Lower leg skin (tissue), 4 donors: ENCODE measurements at places on chromosomes 16 and 17. TPM values are rescaled to one million over a fixed set of nuclear protein-coding genes. Genes with fewer than 3 reads are reported as not detected.

CDRT15L2 gene
- total RNA-seq, result not detected

MFAP4 gene
- total RNA-seq, result 11.1 TPM

NPIPA5 gene
- total RNA-seq, result 2.5 TPM

TPPP3 gene
- total RNA-seq, result 118 TPM

RDM1 gene
- total RNA-seq, result not detected

KRTAP4-5 gene
- 0.34 TPM for total RNA-seq

DNA sequence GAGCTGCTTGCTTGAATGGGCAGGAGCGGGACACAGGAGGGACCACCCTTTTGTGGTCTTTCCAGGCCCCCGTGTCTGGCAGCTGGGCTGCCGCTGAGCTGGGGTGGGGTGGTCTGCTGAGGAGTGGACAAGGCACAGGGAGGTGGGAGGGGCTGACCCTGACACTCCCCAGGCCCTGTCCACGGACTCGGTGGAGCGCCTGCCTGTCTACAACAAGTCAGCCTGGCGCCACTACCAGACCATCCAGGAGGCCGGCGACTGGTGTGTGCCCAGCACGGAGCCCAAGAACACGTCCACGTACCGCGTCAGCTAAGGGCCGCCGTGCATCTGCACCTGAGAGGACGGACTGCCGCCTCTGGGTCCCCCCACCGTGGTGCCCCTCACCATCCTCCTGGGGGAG, 14.6 kb downstream of the PDK2 start:
- no peak for DNase-seq

- peak; percentile 94 for DNase-seq
Measured at GRCh38 chr17:41965694-41966462, 717 bp upstream of the CNP start.

DNA sequence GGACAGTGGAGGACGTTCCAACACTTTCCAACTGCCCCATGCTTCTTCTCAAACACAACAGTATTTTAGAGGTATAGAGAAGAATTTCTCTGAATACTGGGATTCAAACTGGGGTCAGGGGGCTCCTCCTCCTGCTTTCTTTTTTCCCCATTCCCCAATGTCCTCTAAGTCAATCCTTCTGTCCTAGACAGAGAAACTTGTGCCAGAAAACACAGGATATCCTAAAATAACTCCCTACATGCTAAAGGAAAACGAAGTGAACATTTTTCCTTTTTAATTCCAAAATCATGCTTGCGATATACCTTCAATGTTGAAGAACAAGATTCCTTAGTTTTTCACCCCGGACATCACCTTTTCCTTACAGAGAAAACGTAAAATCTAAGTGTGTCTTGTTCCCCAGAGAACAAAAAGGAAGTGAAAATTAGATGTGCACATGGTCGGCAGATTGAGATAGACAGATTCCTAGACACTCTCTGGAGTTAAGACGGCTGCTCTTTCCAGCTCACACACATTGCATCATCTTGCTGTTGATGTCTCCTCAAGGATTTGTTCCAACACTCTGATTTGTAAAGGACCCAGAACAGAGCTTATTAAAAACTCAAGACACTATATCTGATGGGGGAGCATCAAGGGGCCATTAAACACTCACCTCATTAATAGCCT, 228.2 kb downstream of the GRIN2A start:
- DNase-seq, result no peak

GRCh38 chr17:72296456-72296855, 175.6 kb downstream of the SOX9 start:
- DNase-seq, result no peak

DNA sequence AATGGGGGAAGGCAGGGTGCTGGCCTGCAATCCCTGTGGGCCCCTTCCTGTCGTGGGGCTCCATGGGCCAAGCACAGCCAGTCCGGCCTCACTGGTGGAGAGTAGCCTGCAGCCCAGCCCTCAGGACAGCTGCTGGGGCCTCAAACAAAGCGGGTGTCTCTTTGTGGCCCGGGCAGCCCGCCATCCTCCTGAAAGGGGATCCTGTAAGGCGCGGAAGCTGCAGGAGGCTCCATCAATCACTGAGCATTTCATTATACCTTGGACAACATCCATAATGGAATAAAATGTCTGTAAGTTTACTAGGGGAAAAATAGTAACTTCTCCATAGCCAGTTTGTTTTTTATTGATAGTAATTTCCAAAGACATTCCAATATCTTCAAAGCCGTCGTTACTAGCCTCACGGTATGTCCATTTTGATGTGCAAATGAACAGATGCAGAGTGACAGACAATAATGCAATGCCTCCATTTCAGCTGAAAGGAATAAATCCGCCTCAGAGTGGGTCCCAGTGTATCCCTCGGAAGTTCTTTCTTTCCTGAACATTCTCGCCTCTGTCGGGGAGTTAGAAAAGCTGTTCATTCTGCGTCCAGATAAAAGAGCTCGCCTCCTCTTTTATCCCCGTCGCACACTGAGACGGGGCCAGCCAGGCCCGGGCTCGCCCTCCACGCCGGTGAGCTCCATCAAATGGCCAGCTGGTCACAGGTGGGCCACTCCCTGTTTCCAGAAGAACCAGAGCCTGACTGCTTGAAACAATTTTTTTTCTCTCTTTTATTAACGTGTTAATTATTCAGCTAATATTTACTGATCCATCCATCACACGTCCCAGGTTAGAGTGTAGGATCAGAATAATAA, 14.4 kb downstream of the WSCD1 start:
- no peak for DNase-seq

GRCh38 chr17:142102-142661, 4.8 kb downstream of the SCGB1C2 start:
- peak; percentile 12 for DNase-seq

DNA sequence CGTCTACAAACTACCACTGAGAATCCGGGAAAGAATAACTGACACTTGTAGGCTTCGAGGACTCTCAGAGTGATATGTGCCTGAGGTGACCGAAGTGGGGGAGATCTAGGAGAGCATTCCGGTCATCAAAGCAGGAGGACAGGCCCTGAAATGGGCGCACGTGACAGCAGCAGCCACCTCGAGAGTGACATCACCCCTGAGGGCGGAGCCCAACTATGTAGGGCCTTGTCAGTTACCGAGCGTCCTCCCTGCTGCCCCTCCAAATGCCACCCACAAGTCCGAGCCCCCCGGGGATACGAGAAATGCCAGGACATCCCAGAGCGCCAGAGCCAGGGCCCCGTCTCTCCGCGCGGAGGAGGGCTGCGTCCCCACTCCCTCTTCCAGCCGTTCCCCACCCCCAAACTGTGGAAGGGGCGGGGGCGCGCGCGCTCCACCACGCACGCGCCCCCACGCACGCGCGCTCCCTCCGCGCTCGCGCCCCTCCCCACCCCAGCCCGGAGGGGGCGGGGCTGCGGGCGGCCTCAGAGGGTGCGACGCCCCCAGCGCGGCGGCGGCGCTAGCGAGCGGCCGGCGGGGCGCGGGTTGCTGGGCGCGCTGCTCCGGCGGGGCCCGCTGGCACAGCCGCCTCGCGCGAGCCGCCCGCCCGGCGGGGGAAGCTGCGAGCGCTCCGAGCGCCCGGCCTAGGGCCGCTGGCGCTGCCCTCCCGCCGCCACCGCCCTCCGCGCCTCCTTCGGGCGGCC, at the start of gene TANC2:
TSS of gene TANC2 (plus strand) at position 550 of the 740 bp plus-strand sequence. CDS start 43,325 bp downstream, outside the sequence.
- DNase-seq, result peak; percentile 96
